ENCODE measurements at places on chromosomes 1 and 21.

- no peak for DNase-seq
These were observed 215.0 kb downstream of the FMN2 start for GRCh38 chr1:240306673-240307072.

- peak; percentile 47 for DNase-seq
These were observed at the start of gene MACF1 for GRCh38 chr1:39204441-39205081. MACF1 (plus strand) TSS chr1:39204695; CDS start chr1:39205023, 328 bp downstream.

DNA sequence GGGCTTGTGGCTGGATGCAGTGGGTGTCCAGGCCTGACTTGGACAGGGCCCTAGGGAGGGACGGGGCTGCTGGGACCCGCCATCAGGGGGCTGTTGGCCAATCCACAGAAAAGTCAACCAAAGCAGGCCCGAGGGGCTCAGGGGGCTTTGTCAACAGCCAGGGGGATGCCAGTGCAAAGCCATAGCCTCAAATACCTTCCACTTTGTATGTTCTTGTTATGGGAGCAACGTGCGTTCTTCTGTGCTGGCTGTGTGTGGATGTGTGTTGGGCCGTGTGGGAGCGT lies 35.4 kb upstream of the ARF1 start:
- DNase-seq = no peak

GRCh38 chr1:65825741-65826140 lies 33.0 kb downstream of the PDE4B start:
- no peak for DNase-seq

DNA sequence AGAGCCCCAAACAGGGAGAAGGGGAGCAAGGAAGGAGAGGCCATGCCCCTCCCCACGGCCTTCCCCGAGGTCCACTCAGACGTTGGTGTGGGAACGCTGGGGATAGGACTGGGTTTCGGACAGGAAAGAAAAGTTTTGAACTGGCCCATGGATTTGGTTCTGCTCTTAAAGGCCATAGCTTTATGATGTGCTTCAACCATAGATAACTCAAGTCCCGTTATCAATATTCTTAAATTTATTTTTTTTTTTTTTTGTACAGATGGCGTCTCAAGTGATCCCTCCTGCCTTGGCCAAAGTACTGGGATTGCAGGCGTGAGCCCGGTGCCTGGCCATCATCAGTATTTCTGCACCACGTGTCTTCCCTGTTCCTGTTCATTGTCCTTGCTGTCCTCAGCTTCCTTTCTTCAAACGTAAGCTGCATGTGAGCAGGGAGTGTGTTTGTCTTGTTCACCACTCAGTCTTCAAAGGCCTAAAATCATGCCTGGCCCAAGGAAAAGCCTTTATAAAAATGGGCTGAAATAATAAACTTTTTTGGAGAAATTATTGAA lies 820 bp upstream of the KRTAP10-1 start:
- DNase-seq = no peak

Data from midbrain (tissue), 1 donor.